CD4-positive, alpha-beta T cell treated with Interleukin-2 at 100 ng/mL for 4 hours (primary cell): ENCODE measurements at places on chromosomes 16 and 17.
A peak's percentile ranks its signal among the peaks of the same experiment; 100 is the strongest.

GRCh38 chr16:57646388-57647039 is 18.1 kb downstream of the ADGRG1 start:
- DNase-seq = peak; percentile 41

GRCh38 chr16:69787883-69788282 is 25.8 kb downstream of the WWP2 start:
- DNase-seq = no peak

DNA sequence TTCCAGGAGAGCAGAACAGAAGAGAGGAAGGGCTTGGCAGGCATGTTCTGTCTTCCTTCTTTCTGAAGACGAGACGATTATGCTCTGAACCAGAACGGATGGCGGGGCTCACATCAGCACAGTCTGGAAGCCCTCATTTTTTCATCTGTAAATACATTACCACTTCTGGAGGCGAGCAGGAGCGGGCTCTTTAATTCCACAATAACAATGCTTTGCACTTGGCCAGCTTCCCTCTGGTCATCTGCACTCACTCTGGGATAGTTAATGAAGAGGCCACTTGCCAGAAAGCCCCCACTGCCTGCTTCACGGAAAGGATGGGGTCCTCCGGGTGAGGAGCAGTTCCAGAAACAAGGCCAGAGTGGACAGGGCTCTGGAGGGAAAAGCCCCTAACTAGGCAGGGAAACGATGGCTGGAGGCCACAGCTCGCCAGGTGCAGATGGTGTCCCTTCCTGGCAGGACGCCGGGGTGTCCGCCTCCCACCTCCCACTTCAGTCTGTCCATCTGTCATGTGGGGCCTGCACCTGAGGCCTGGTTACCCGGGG is 13.1 kb upstream of the BCAR1 start:
- no peak for DNase-seq

DNA sequence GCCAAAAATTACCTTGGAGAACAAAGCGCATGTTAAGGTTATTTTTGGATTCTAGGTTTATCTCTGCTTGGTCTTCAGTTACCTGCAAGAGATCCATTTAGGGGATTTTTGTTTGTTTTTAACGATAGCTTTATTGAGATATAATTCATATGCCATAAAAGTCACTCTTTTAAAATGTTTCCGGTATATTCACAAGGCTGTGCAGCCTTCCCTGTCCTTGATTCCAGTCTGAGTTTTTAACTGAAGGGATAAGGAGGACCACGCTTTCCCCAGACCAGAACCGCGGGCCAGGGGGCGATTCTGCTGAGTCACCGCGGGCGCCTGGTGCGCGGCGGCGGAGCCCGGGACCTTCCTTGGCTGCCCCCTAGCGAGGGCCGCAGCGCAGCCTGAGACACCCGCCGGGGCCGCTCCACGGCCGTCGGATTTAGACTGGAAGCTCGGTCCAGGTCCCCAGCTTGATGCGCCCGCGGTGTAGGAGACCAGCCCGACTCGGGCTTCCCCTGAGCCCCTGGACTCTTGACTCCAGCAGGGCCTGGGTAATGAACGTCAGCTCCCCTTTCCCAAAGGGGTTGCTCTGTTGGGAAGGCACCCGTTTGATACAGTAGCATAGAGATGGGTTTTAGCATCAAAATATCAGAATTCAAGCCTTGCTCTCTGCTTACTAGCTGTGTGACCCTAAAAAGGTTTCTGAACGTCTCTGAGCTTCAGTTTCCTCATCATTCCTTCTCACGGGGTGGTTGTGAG is 50.0 kb upstream of the STH start:
- peak; percentile 51 for DNase-seq

- DNase-seq = no peak
These were observed 15.7 kb downstream of the PDP2 start for GRCh38 chr16:66895999-66896398.

- no peak for DNase-seq
These were observed 805 bp upstream of the ORAI3 start for GRCh38 chr16:30947859-30948666.

- DNase-seq = no peak
These were observed 28.2 kb downstream of the ST3GAL2 start for GRCh38 chr16:70410734-70411133.

DNA sequence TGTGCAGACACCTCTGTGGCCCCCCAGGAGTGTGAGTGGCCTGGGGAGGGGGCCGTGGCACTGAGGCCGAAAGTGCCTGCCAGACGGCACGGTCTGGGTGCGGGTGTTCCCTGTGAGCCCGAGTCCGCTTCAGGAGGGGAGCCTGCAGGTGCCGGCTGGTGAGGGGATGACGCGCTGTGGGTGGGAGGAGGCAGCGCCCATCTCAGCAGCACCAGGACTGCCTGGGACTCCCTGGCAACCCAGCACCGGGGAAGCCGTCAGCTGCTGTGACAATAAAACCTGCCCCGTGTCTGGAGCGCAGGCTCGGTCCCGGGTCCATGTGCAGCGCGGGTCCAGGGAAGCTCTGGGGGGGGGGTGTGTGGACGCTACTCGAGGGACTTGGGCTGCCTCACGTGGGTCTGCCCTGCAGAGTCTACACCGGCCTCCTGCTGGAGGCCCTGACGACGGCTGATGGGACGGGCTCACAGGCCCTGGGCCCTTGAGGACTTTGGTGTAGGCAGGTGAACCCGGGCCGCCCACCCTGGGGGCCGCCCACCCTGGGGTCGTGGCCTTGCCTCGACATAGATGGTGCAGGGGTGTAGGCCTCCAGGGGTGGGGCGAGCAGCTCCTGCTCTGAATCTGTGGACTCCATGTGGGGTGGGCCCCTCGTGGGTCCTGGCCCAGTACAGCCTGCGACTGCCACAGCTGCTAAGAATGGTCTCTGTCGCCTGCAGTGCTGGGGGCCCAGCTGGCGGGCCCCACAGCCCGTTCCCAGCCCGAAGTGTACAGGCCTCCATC is 5.9 kb upstream of the RAB40C start:
- no peak for DNase-seq

DNA sequence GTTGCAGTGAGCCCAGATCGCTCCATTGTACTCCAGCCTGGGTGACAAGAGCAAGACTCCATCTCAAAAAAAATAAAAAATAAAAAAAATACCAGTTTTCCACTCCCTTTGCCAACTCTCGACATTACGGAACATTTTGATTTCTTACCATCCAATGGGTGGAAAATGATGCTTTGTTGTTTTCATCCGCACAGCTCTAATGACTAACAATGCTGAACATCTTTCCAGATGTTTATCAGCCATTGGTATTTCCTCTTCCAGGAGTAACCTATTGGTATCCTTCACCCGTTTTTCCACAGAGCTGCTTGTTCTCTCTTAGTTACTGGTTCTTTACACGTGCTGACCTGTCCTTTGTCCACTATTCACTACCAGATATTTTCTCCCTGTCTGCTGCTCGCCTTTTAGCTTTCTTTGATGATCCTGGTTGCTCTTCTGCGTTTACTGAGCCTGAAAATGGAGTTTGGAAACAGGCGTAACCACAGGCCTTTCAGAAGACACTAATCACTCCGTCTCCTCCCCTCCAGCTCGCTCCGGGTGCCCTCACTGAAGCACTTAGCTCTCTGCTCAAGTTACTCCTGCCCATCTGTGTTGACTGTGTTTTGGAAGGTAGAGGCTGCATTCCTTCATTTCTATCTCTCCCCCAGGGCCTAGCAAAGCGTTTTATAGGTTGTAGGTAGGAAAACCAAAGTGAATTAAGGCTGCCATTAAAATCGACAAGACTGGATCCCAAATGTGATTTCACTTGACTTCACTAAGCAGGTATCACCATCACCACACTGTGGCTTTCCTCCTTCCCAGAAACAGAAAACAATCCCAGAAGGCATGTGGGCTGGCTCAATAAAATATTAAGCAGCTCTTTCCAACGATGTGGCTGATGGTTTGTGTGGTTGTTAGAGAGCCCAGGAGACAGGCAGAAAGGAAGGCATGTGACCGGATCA is 8.9 kb downstream of the SHPK start:
- DNase-seq = no peak

DNA sequence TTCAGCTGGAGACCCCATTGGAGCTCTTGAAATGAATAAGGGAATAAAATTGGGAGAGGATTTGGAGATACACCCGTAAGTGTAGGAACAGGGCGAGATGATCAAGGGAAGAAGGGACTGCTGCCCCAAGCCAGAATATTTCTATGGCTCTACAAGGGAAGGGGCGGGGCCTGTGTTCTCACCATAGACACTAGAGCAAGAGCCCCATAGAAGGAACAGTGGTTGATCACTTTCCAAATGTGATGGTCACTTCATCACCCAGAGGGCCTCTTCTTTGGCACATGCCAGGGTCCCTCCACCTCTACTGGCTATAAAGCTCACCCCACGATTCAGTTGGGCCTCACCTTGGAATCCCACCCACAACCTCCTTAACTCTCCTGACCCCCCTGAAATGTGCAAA is 25.0 kb downstream of the GPRC5B start:
- DNase-seq = no peak

DNA sequence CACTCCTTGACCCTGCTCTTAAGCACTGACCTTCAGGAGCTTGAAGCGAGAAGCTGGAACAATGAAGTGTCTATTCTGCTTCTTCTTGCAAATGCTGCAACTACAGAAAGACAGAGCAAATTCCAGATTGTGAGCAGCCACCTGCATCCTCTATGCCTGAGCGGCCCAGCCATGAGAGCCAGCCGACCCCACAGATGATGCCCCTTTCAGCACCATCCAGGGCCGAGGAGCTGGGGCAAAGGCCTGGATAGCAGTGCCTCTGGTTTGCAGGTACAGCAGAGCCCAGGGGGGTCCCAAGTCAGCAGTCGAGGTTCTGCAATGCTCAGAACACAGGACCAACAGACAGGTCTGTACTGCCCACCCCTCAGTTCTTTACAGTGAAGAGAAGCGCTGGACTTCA is 4.7 kb downstream of the CENPV start:
- no peak for DNase-seq

- no peak for DNase-seq
These were observed 721 bp upstream of the BEAN1 start for GRCh38 chr16:66426112-66427035.

- DNase-seq = no peak
These were observed 61.9 kb upstream of the HLF start for GRCh38 chr17:55202896-55203295.

- no peak for DNase-seq
These were observed 11.4 kb downstream of the CIITA start for GRCh38 chr16:10888320-10888937.

DNA sequence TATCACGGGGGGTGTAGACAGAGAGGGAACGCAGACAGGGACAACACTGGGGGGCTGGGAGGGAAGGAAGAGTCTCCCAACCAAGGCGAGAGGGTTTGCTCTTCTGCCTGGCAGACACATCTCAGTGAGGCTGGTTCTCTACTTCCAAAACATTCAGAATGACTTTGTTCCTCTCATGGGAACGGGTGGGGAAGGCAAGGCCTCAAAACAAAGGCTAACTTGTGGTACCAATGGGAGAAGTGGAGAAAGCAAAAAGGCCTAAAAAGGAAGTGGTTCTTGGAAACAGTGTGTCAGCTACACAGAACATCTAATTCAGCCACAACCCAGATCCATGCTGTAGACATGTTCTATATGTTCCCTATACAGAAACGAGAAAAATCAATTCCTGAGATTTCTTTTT is 7.5 kb downstream of the FLOT2 start:
- no peak for DNase-seq

DNA sequence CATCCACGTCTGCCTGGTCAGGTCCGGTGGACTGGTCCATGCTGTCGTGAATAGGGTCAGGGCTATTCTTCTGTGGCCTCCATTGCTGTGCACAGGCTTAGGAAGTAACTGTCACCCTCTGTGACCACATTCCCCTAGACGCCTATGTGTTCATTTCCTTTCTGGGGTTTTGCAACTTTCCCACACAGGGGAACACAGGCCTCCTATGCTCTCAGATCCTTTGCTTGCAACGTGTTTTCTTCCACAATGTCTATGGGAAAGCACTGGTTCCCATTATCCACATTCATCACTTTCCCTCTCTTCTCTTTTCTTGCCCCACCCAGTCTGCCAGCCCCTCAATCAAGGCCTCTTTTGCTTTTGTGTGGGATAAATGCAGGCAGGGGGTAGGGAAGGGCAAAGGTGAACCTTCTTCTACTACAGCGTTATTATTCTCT is 43.2 kb upstream of the DNAJA2 start:
- DNase-seq = peak; percentile 40

DNA sequence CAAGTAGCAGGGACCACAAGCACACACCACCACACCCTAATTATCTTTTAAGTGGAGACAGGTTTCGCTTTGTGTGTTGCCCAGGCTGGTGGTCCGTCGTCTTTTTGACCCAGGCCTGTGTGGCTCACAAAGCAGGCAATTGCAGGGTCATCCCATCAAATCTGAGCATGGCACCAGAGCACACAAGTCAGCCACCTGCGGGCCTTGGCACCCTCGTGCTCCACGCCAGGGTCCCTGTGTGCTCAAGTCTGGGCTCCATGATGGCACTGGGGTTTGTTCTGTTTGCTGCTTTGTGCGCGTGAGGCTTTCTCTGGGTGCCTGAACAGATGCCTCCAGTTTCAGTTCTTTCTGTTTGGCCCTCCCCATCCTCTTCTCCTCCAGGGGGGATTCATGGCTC is 2.4 kb upstream of the CAPN15 start:
- DNase-seq = no peak

DNA sequence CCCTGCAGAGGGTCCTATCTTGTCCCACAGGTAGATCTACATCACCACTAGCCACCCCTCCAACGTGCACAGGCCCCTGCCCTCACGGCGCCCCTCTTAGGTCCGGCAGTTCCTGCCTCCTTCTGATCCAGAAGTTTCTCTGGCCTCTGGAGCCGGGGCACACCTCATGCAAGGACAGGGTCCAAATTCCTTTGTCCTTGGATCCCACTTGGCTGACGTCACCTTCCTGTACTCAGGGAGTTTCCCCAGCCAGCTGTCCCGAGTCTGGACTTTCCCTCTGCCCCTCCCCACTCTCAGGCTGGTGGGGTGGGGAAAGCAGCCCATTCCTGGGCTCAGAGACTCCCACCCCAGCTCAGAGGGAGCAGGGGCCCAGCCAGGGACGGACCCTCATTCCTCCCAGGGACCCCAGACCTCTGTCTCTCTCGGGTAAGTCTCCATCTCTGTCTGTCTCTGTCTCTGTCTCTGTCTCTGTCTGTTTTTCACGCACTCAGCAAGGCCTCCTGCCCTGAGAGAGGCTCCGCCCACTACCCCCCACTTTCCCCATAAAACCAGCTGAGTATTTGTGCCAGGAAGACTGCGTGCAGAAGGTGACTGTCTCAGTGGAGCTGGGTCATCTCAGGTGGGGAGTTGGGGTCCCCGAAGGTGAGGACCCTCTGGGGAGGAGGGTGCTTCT is at the start of gene IL32:
IL32 (plus strand) TSS at position 572 of the 673 bp plus-strand sequence. CDS start 172 bp downstream, outside the sequence.
- DNase-seq = peak; percentile 82

DNA sequence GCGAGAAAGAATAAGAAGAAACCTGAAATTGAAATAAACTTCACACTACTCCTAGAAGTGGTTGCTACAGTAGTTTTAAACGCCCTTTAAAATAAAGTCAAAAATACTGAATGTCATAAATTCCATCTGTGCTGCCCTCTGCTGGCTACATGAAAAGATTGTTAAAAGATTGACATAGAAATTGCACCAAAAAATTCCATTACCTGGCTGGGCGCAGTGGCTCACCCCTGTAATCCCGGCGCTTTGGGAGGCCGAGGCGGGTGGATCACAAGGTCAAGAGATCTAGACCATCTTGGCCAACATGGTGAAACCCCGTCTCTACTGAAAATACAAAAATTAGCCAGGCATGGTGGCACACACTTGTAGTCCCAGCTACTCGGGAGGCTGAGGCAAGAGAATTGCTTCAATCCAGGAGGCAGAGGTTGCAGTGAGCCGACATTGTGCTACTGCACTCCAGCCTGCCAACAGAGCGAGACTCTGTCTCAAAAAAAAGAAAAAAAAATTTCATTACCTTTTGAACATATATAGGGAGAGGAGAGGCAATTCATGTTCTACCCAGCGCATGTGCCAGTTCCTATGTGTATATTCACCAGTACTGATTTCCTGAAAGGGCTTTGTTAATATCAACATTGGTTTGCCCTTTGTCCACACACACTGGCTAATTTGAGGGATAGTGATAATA is 36.5 kb downstream of the CYTH1 start:
- peak; percentile 70 for DNase-seq
